ENCODE measurements at places on chromosomes 12 and 14.

- no peak for DNase-seq
Observed at GRCh38 chr12:41361738-41362137, 173.6 kb downstream of the PDZRN4 start.

GRCh38 chr12:116703214-116703795 lies 34.6 kb downstream of the SPRING1 start:
- DNase-seq: peak; percentile 49

DNA sequence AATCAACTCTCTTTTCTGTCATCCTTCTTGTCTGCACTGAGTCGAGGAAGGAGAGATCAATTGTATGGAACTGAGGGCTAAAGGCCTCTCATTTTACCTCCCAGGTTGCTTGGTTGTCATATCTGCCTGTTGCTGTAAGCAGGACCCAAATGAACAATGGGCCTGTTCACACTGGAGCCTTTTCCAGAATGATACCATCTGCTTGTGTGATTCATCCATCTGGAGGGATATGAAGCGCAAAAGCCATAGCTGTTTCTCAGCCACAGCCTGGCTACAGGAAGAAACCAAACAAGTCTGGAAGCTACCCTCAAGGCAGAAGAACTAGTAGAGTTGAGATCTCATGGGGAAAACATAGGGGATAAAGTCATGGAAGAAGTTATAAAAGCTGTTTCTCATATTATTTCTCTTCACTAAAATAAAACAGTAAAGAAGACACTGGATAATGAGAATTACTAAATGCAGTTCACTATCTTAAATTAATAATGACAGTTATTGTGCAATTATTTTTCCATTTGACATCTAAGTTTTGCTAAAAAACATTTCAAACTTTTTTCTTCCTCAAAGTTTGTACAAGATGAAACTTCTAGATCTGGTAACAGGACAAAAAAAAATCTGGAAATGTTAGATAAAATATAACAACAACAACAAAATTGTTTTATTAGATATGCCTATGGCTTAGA lies 106.3 kb downstream of the SPTSSA start:
- DNase-seq: no peak

DNA sequence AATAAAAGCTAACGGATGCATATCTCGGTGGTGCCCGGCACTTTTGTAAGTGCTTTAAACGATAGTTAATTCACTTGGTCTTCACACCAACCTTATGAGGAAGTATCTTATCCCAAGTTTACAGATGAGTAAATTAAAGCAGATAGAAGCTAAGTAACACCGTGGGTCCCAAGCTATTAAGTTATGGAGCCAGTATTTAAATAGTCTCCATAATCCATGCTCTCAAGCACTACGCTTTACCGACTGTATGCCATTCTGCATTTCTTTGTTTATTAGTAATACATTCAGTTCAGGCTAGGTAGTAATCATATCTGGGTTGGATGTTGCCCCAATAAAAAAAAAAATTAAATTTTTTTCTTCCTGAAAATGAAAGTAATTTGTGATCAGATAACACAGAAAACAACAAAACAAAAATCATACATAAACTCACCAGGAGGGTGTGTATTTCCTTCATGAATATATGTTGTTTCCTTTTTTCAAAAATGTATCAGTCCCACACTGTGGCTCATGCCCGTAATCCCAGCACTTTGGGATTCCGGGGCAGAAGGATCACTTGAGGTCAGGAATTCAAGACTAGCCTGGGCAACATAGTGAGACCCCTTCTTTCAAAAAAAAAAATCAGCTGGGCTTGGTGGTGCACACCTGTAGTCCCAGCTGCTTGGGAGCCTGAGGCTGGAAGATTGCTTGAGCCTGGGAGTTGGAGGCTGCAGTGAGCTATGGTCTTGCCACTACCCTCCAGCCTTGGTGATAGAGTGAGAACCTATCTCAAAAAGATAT lies 1.4 kb upstream of the M6PR start:
- DNase-seq: no peak

GRCh38 chr14:100007254-100007653 lies 58.0 kb upstream of the EVL start:
- DNase-seq: no peak

DNA sequence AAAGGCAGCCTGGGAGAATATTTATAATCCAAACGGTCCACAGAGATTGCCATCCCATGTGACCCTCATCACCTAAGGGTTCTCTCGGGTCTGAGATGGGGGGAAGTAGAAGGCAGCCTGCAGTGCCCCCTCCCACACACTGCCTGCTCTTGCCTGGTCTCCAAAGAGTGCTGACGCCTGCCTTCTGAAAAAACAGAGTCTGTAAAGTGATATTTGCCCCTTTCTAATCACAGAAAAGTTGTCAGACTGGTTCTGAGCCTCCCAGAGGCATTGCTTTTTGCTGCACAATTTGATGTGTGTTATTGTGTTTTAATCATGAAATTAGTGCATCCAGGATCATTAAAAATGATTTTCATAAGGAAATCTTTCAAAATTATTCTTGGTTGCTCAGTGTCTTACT lies 59.2 kb downstream of the TMEM30B start:
- no peak for DNase-seq

DNA sequence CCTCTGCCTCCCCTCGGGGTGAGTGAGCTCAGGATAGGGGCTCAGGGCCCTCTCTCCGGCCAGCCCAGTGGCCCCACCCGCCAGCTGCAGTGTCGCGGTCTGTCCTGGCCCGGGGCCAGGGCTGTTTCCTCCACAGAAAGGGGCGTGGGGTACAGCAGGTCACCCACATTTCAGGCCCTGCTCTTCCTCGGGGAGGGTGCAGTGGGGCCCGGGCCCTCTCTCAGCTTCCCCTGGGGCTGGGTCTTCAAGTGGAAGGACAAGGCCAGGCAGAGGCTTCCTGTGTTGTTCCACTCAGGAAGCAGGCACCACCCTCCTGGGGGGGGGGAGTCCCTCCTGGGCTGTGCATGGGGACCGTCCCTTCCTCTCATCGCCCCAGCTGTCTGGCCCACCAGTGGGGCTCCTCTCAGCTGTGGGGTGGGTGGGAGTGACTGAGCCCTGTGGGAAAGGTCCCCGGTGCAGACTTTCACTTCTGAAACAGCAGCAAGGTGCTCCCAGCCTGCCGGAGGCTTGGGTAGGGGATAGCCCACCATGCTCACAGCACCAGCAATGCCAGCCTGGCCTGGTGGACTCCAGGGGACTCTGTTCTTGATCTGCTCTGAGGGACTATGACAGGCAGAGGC lies 3.7 kb downstream of the GPR132 start:
- no peak for DNase-seq

DNA sequence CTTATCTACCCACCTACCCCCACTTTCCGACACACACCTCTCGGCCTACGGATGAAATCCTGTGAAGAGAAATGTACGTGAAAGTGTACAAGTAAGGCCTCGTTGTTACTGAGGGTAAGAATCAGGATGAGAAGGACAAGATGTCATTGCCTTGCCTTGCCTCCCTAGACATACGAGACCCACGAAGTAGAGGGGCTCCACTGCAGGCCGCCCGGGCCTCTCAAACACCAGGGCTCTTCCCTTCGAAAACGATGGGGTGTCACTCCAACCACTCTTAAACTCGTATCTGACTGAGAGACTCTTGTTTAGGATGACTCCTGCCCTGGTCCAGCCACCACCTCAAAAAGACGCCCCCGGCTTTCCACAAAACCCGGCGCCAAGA lies 498 bp downstream of the RACGAP1 start:
- no peak for DNase-seq

GRCh38 chr14:74029136-74029535 lies 10.0 kb downstream of the BBOF1 start:
- no peak for DNase-seq

- no peak for DNase-seq
Observed at GRCh38 chr14:87076146-87076545, 916.8 kb downstream of the GALC start.

- DNase-seq: no peak
Observed at GRCh38 chr12:12294215-12295005, 27.6 kb upstream of the LRP6 start.

DNA sequence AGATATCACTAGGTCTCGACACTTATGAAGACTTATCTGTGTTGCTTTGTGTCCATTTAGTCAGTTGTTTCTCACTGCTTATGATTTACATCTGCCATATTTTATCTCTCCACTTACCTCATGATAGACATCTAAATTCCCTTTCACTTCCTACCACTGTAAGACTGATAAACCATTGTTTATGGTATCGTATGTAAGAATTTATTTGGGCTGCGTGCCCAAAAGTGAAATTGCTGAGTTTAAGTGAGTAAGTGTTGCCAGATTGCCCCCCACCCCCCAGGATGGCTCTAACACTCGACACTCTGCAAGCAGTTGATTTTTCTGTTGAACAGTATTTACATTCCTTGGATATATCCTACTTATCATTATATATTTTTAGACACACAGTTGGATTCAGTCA lies 69.9 kb upstream of the MON2 start:
- DNase-seq: no peak

DNA sequence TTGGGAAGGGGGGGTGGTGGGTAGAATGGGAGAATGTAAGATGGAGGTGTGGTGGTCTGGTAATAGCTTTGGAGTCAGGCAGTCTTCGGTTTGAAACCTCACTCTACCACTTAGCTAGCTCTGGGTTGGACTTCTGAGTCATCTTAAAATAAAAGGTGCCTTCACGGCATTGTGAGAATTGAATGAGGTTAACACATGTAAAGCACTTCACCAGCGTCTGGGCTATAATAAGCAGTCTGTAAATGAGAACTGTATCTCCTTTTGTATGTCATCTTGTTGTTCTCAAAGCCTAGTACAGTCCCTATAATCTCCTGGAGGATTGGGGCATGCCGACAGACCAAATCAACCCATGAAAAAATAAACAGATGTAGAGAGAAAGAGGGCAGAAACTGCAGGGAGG lies 11.2 kb downstream of the C2CD5 start:
- no peak for DNase-seq

GRCh38 chr12:119925269-119925668 lies 48.1 kb upstream of the CIT start:
- DNase-seq: no peak

DNA sequence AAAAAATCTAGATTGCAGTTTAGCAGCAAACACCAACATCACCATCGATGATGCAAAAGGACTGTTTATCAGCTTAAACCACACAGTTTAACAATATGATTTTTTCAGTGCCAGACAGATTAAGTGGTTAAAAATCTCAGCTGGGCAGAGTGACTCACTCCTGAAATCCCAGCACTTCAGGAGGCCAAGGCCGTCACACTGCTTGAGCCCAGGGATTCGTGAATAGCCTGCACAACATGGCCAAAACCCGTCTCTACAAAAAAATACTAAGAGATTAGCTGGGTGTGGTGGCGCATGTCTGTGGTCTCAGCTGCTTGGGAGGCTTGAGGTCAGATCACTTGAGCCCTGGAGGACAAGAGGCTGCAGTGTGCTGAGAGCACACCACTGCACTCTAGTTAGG lies 8.9 kb downstream of the RSRC2 start:
- DNase-seq: no peak

DNA sequence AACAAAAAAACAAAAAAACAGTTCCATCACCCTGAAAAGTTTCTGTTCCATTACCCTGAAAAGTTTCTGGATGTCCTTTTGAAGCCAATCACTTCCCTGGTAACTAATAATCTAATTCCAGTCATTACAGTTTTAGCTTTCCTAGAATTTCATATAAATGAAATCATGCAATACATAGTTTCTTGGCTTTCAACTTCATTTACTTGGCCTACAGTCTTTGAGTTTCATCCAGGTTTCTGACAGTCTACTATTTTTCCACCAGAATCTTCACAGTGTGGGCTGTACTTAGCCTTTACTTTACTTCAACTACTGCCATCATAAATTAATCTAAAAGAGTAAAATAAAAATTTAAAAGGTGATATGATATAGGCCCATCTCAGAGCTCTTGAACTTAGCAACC lies 55.5 kb downstream of the RPS6KA5 start:
- no peak for DNase-seq

DNA sequence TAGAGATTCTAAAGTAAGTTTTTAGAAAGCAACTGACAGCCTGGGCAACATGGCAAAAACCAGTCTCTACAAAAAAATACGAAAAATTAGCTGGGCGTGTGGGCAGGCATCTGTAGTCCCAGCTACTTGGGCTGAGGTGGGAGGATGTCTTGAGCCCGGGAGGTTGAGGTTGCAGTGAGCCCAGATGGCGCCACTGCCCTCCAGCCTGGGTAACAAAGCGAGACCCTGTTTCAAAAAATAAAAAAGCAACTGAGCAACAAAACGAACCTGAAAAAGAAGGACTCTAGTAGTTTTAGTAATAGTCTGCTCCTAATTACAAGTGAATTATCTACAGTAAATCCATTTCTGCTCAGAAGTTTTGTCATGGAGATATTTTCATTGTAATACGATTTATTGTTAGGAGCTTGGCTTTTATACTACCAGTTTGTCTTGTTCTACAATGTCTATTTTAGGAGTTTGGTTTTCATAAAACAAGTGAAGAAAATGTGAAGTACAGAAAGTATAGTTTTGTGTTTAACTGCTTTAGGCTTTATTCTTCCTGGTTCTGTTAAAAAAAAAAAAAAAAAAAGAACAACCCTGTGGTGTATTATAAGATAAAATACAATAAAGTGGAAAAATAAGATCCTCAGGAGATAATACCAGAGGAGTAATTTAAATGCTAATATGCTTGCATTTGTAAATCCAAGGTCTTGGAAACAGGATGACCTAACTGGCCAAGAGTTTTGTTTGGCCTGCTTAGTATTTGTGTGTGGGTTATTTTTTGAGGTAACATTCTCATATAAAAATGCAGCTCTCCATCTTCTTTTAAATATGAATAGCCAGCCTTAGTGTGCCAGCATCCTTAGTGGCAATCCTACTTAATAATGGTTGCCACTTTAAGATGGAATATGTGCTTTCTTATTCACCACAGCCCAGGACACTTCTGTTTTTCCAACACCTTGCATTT lies 2.8 kb downstream of the TMX1 start:
- DNase-seq: no peak

GRCh38 chr12:54028314-54029201 lies at the start of gene HOXC6:
Gene HOXC6, plus strand, starts transcription at chr12:54028440. Its CDS starts 82 bp downstream, at chr12:54028522.
- no peak for DNase-seq

GRCh38 chr12:99522456-99522855 lies 125.1 kb upstream of the GARIN6 start:
- DNase-seq: no peak

- no peak for DNase-seq
Observed at GRCh38 chr12:93166541-93167307, 211.0 kb upstream of the NUDT4 start.

DNA sequence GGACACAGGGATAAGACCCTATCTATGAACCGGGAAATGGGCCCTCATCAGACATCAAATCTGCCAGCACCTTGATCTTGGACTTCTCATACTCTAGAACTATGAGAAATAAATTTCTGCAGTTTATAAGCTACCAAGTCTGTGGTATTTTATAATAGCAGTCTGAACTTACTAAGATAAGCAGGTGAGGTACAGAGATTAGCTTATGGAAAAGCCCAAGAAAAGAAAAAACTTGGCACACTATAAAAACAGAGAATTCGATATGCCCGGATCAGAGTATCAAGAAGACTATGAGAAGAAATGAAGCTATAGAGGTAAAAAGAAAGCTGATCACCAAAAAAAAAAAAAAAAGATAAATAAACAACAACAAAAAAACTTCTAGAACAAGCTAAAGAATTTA lies 52.6 kb downstream of the EEA1 start:
- no peak for DNase-seq

Data from NCI-H2029 (cell line).